Hippocampal formation (tissue), 2 donors: ENCODE measurements at places on chromosomes 3 and 15.
A peak's percentile ranks its signal among the peaks of the same experiment; 100 is the strongest.

DNA sequence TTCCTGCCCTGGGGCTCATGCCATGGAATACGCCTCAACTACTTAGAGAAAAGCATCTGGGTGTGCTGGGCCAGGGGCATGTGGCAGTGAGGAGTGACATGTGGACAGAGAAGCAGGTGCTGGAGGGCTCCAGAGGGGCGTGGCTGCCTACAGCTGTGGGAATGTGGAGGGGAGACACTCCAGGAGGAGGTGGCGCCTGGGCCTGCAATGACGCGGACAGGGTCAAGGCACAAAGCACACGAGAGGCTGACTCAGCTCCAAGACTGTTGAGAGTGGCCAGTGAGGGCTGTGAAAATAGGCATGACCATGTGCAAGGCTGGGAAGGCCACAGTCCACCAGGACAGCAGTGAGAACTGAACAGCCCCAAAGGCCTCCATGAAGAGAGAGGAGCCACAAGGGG lies 48.5 kb downstream of the PTH1R start:
- no peak for DNase-seq

DNA sequence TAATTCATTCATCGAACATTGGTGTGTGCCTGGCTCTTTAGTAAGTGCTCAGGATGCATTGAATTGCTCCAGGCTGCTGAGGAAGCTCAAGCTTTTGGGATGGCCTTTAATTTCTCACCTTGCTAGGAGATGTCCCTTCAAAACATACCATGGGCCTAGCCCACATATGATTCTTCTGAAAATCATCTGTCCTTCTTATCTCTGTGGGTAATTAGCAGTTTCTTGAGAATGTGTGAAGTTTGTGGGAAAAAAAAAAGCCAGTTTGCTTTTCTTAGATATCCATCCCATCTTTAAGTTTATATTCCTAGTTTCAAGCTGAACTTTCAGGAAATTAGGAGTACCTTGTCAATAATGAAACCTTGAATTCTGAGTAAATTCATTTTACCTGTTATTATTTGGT lies 532.3 kb upstream of the SUCLG2 start:
- DNase-seq = no peak

- no peak for DNase-seq
These were observed 226.2 kb upstream of the CTNNB1 start for GRCh38 chr3:40973141-40973540.

GRCh38 chr3:53255775-53256703 lies at the start of gene TKT:
Gene TKT (minus strand): TSS chr3:53256022. CDS start chr3:53255942, 80 bp downstream.
- DNase-seq = peak; percentile 80

DNA sequence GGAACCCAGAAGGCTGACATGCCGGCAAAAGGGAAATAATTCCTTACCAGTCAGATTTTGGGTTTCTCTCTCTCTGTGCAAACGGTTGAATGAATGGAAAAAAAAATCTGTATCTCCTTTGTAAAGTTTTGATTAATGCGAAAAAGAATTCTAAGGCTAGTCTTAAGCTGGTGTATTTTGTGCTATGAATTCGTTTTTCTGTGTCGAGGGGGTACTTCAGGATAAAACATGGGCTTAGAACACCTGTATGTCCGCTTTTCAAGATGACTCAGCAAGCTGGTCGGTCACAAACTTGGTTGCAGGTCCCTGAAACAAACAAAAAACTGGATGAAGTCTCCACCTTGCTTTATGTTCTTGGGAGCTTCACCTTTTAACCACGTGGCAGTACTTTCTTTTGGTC lies 28.5 kb downstream of the IGDCC3 start:
- no peak for DNase-seq

DNA sequence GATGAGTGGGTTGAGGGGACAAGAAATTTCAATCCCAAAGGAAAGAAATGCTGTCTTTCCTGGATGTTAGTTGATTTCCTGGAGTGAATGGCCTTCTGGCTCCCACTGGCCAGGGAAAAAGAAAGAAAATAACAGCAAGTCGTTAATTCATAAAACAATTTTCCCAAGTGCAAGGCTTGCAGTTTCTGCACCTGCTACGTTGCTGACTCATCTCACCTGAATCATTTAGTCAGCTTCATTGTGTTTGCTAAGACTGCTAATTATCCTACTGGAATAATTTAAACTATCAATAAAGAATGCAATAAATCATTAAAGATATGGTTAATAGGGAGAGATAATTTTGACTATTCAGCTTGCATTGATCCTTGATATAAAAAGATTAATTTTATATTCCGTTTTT lies 387.6 kb downstream of the ROBO2 start:
- no peak for DNase-seq

DNA sequence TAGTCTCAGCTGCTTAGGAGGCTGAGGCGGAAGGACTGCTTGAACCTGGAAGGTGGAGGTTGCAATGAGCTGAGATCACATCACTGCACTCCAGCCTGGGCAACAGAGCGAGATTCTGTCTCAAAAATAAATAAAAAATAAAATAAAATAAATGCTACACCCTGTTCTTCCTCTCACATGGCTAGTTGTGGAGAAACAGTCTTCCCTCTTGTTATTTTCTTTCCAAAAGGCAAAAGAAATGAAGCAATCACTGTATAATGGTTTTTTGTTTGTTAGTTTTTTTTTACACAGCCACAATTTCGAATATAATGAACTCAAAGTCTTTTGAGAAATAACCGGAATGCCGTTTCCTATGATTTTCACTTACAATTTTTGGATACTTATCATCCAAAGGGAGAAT lies 4.9 kb upstream of the FRMD4B start:
- DNase-seq = no peak

GRCh38 chr3:190122198-190122771 lies 1.6 kb upstream of the P3H2 start:
- no peak for DNase-seq

DNA sequence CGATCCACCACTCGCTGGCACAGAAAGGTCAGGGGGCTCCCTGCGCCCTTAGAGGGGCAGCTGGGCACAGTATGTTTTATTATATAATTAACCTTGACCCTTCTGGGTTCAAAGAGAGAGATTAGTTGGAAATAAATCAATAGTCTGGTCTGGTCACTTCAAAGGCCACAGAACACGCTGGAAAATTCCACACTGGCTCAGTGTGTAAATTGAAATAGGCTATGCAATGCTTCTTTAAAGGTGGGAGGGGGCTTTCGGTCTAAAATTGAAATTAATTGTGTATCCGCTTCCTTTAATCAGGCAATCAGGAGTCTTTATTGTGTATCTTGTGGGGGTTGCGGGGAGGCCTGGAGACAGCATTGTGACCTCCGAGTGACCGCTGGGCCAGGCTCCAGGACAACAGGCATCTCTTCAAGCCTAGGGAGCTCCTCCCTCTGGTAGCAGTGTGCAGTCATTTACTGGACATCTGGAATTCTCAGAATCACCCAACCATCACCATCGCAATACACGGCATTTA lies 8.0 kb downstream of the RNU5B-1 start:
- peak; percentile 55 for DNase-seq

- DNase-seq = no peak
These were observed 230.6 kb upstream of the PEX5L start for GRCh38 chr3:180267202-180267843.

- no peak for DNase-seq
These were observed 63.6 kb upstream of the RPL32 start for GRCh38 chr3:12904951-12905315.

- no peak for DNase-seq
These were observed 93.2 kb upstream of the TLE3 start for GRCh38 chr15:70190965-70191364.

GRCh38 chr3:57386307-57386706 lies 93.8 kb upstream of the ASB14 start:
- no peak for DNase-seq

- DNase-seq = no peak
These were observed 109.4 kb downstream of the SQOR start for GRCh38 chr15:45744236-45744589.

GRCh38 chr3:138690036-138690435 lies 81.5 kb downstream of the FAIM start:
- no peak for DNase-seq

DNA sequence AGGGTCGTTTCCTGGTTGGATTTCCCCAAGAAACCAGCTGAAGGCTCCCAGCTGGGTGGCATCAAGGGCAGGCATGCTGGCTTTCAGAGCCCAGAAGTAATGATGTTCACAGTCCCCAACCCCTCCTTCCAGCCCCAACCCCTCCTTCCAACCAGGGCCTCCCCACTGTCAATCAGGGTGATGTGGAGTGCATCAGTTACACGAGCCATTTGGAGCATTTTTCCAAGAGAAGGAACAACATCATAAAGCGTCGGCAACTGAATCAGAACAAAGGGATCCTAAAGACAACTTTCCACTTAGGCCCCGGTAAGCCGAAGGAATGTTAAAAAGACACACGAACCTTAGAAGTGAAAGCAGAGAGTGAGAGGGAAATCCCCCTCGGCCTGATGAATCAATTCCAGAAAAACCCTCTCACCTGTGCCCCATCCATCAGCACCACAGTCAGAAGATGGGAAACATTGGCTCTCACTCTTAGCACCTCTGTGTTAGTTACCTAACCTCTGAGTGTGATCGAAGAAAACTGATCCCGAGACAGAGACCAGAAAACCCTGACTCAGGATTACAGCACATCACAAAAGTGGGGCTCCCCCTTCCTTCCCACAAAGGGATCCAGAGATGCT lies 101.2 kb upstream of the WNT5A start:
- DNase-seq = no peak
